ENCODE measurements at places on chromosomes 6 and 20. TPM values are rescaled to one million over a fixed set of nuclear protein-coding genes. Genes with fewer than 3 reads are reported as not detected.

SLC22A2 gene
- total RNA-seq: not detected

ZBTB46 gene
- 0.66 TPM for total RNA-seq

PDYN gene
- not detected for total RNA-seq

LRFN2 gene
- total RNA-seq: not detected

PPP1R18 gene
- total RNA-seq: 45.5 TPM

MRAP2 gene
- total RNA-seq: 1.8 TPM

WFDC10B gene
- total RNA-seq: not detected

ASIP gene
- total RNA-seq: not detected

PNLDC1 gene
- 0.06 TPM for total RNA-seq

TOX2 gene
- 11.2 TPM for total RNA-seq

TRERF1 gene
- total RNA-seq: 8.0 TPM

CEP162 gene
- 1.5 TPM for total RNA-seq

ENPP4 gene
- total RNA-seq: 0.40 TPM

SRC gene
- 139 TPM for total RNA-seq

TMEM200A gene
- 0.03 TPM for total RNA-seq

HUS1B gene
- total RNA-seq: 0.35 TPM

ULBP3 gene
- total RNA-seq: 3.7 TPM

BANF2 gene
- total RNA-seq: not detected

MYO6 gene
- total RNA-seq: 7.3 TPM

ABHD16B gene
- total RNA-seq: not detected

FAXC gene
- total RNA-seq: 6.4 TPM

PRKN gene
- total RNA-seq: 0.02 TPM

RAET1E gene
- total RNA-seq: 3.2 TPM

PCED1A gene
- total RNA-seq: 30.2 TPM

CYP24A1 gene
- total RNA-seq: 220 TPM

SLC12A5 gene
- 15.1 TPM for total RNA-seq

SYNJ2 gene
- 47.2 TPM for total RNA-seq

ZSCAN31 gene
- 2.1 TPM for total RNA-seq

RAMACL gene
- 0.20 TPM for total RNA-seq

SLC17A2 gene
- not detected for total RNA-seq

WFDC2 gene
- not detected for total RNA-seq

IPCEF1 gene
- total RNA-seq: 0.16 TPM

MCCD1 gene
- total RNA-seq: not detected

ROS1 gene
- 0.13 TPM for total RNA-seq

C6orf132 gene
- total RNA-seq: 1.8 TPM

IL17A gene
- total RNA-seq: not detected
